ENCODE measurements at places on chromosomes 2 and 18.
A peak's percentile ranks its signal among the peaks of the same experiment; 100 is the strongest.

DNA sequence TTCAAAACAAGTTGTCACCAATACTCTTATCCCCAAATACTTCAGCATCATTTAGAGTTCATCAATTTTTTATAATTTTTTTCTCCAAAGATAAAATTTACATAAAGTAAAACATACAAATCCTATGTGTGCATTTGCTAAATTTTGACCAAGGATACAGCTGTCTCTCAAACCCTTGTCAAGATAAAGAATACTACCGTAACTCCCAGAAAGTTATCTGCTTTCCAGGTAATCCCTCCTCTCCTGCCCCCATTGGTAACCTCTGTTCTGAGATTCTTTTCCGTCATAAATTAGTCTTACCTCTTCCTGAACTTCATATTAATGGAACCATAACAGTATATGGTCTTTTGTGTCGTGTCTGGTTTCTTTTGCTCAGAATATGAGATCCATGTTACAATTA, 49.2 kb downstream of the BCL2L11 start:
- DNase-seq, result no peak

DNA sequence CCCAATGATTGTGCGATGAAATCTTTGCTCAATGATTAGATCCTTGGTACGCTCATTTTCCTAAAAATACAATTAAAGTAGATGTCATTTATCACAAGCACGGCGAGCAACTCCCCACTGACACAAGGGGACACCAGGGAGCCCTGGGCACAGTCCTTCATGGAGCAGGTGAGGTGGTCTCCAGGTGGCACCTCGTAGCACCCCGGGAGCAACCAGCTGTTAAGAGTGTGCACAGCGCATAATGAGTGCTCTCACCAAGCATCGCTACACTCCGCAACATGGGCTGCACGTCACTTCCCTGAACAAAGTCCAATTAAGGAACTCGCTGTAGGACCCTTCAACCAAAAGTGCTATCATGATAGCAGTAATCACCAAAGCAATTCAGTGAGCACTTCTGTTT, 59.8 kb downstream of the ANO7 start:
- DNase-seq, result no peak

DNA sequence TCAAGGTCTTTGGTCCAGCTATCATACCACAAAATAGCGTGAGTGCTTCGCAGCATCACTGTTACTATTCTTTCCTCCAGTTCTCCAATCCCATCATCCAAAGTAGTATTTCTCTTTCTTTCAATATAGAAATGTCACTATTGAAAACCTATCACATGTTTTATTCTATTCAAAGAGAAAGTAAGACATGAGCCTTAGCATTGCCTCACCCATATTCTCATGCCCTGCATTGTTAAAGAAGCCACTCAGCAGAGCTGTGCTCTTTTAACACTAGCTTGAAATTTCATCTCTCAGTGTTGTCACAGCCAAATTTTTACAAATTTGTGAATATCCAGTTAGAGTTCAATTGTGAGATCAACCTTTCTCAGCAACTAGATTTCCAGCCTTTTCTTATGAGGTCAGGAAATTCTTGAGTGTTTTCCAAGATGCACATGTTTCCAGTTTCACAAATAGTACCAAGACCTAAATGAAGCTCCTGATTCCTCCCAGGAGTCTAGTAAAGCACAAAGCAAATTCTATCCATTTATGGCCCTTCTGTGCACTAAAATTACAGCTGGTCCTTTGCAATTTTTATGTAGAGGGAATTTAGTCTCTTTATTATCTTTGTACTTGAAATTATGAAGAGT, 343.7 kb downstream of the SPAG16 start:
- DNase-seq, result no peak

DNA sequence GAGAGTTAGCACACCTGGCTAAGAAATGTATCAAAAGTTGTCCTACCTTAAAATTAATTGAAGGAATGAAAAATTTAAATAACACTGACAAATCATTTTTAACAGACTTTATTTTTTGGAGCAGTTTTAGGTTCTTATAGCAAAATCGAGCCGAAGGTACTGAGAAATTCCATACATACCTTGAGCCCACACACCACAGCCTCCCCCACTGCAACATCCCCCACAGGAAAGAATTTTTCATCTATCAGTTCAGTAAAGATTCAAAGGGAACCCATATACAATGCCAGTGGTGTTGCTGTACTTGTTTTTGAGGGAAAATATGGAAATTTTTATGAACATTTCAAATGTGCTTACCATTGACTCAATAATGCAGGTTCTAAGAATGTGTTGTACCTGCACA, 169.8 kb upstream of the HS6ST1 start:
- no peak for DNase-seq

DNA sequence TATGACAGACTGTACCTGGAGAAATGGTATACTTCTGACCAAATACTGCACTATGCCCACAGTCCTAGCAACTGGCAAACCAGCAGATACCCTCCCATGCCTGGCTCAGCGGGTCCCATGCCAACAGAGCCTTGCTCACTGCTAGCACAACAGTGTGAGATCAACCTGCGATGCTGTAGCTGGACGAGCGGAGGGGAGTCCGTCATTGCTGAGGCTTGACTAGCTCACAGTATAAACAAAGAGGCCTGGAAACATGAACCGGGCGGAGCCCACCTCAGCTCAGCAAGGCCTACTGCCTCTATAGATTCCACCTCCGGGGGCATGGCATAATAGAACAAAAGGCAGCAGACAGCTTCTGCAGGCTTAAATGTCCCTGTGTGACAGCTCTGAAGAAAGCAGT, 93.2 kb upstream of the CAB39 start:
- DNase-seq, result no peak

- no peak for DNase-seq
These were observed 192.5 kb downstream of the CDH7 start for GRCh38 chr18:65943268-65943667.

DNA sequence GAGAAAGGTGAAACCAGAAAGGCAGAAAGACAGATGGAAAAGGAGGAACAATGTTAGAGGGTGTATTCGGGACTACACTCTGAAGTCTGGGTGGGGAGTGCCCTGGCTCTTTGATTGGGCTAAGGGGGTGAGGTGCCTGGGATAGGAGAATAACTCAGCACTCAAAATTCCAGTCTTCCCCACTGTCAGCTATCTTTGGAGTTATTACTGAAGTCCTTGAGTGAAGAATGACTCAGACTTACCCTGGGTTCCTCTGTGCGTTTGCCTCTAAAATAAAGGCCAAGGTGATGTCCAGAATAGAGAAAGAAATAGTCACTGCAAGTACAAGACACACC, 151.8 kb upstream of the SERPINE2 start:
- no peak for DNase-seq

- no peak for DNase-seq
These were observed 8.0 kb downstream of the XPO1 start for GRCh38 chr2:61529944-61530735.

- DNase-seq, result no peak
These were observed 158.3 kb downstream of the CERS6 start for GRCh38 chr2:168614172-168615018.

DNA sequence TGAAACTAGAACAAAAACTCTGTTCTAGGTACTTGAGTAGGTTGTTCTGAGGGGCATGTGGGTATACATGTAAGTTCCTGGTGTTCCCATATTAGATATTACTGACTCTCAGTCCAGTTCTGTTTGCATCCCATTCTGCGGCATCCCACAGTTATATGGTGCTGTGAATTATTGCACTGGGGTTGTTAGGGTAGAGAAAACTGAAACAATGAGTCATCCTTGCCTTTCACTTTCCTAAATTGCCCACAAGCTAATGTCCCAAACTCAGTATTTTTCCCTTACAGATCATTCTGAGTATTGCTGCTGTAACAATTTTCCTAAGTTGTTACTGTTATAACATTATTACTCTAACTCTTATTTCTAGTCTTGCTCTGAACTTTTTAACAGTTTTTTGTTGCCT, 3.0 kb downstream of the WDR75 start:
- no peak for DNase-seq

GRCh38 chr2:66601624-66602023, 166.7 kb downstream of the MEIS1 start:
- DNase-seq, result no peak

- DNase-seq, result no peak
These were observed 207.5 kb downstream of the SEPTIN10 start for GRCh38 chr2:109406301-109406700.

DNA sequence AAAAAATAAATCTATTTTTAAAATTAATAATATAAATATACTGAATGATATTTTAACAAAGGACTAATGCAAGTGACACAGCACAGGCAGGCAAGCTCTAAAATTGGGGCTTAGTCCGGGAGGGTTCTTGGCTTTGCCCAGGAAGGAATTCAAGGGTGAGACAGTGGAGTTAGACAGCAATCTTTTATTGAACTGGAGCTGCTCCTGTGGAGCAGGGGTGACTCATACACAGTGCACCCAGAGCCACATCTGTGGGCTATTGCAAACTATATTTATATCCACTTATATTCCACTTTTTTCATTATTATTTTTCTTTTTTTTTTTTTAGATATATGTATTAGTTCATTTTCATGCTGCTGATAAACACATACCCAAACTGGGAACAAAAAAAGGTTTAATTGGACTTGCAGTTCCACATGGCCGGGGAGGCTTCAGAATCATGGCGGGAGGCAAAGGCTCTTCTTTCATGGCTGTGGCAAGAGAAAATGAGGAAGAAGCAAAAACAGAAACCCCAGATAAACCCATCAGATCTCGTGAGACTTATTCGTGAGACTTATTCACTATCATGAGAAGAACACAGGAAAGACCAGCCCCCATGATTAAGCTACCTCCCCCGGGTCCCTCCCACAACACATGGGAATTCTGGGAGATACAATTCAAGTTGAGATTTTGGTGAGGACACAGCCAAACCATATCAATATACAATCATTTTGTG, 437.1 kb downstream of the BCL11A start:
- DNase-seq, result no peak

GRCh38 chr2:240436683-240437550, 1.5 kb downstream of the GPC1 start:
- no peak for DNase-seq

GRCh38 chr2:215880970-215881369, 132.4 kb downstream of the MREG start:
- no peak for DNase-seq

GRCh38 chr2:190466819-190467446, 58.8 kb downstream of the MFSD6 start:
- DNase-seq, result peak; percentile 61

DNA sequence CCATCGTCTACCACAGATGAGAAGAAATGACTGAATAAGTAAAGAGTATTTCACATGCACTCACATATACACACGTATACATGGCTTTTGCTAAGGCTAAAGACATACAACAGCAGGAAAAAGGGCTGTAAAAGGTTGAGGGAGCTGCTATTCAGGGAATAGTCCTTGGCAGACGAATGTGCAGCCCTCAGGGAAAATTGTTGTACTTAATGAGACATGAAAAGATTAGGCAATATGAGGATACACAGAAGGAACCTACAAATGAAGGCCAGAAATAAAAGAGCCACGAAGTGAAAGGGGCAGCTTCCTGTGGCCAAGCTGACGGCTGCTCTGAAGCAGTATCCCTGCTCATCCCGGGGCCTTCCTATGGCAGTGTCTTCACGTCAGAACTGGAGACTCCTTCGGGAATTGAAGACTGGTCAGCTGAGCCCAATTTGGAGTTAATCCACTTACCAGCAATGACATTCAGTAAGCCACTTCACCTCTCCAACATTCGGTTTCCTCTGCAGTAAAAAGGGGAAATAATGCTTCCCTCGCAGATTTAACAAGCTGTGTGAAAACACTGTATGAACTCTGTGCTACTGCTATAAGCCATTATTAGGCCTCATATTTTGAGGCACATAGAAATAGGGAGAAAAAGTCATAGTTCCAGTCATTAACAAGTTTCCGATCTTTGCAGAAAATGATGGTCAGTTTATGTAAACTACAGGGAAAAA, 221.8 kb downstream of the STK39 start:
- DNase-seq, result no peak

GRCh38 chr2:98507891-98508708, 63.4 kb downstream of the INPP4A start:
- no peak for DNase-seq

GRCh38 chr2:120658042-120658769, 77.5 kb upstream of the GLI2 start:
- no peak for DNase-seq

DNA sequence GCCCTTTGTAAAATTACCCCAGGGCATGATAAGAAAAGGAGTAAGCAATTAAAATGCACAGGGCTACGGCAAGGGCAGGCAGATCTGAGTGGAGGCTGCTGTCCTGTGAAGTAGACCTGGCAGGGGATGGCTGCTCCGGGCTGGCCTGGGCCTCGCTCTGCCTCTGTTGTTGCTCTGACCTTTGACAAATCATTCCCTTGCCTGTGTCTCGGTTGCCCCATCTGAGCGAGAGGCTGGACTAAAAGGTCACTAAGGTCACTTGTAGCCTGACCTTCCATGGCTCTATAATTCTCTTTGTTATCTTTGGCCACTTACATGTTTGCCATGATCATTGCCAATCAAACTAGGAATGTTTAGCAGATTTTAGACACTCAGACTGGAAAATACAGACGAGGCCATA, 118.1 kb downstream of the KLHL29 start:
- DNase-seq, result no peak

DNA sequence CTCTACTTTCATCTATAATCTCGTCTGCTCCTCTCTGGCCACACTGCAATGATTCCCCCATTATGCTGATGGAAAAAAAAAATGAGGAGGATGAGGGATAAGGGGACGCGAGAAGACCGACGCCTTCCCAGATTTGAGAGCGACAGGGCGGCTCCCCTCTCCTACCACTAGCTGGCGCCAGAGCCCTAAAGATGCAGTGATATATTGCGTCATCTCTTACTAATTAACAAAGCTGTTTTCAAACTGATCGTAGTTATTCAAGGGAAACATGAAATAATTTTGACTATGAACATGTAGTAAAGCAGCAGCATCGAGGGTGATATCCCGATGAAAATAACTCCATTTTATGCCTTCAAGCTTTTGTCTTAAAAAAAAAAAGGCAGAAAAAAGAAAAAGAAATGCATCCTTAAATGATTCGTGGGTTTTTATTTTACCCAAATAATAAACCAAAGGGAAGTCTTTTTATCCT, 48.0 kb upstream of the HNRNPA3 start:
- DNase-seq, result peak; percentile 86

DNA sequence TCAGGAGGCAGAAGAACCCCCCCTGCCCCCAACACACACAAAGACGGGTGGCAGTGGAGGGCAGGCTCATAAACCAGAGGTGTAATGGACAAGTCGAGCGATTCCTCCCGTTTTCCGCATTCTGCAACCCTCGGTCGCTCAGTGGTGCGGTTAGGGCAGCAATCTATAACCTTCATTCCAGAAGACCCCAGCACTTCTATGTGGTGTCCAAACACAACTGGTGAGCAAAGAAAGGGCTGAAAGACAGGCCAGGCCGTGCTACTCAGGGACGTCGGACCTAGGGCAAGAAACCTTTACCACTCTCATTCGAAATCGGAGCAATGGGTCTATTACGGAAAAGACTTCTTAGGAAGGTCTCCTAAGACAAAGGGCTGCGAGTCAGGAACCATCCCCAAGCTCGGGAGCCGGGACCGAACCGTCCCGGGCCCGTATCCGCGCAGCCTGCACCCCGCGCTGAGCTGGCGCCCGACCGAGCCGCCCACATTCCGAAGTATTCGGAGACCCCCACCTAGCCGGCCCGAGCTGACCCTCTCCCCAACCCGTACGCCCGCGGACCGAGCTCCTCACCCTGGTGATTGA, 568 bp downstream of the ARL5A start:
- no peak for DNase-seq

GRCh38 chr2:222797261-222797660, 63.6 kb upstream of the ACSL3 start:
- no peak for DNase-seq
